ENCODE measurements at places on chromosomes 4 and X.

- DNase-seq: no peak
Observed at GRCh38 chr4:24781999-24782745, 13.2 kb upstream of the SOD3 start.

DNA sequence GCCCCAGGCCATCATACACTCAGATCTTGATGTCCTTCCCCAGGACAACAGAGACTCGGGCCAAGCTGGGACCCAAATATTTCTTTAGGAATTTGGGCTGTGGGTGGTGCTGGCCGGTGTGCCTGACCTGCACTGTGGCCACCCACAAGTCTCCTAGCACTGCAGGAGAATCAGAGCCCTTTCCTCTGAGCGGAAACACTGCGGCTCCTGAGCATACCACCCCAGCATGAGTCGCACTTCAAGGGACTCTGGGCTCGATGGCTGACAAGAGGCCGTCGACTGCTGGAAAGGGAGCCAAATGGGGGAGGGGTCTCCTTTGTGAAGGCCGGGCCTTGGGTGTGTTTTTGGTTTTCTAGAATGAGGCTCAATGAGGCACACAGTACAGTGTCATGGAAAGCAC is 13.0 kb upstream of the IRAK1 start:
- no peak for DNase-seq

GRCh38 chr4:147725673-147726072 is 6.2 kb upstream of the ARHGAP10 start:
- DNase-seq: no peak

DNA sequence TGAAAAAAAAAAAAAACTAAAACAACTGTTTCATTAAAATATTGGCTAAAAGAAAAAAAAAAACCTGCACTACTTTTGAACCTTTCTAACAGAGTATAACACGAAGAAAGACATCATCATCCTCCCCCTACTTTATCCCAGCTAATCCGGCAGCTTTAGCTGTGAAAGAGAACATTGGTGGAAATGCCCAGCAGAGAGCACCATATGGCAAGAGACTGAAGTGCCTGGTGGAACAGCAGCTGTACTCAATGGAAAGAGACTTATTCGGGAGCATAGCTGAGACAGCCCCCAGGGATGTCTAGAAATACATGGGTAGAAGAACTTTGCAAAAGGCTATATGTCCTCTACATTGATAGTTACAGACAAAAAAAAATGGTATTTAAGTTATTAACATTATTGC is 30.3 kb downstream of the STPG2 start:
- DNase-seq: no peak

- no peak for DNase-seq
Observed at GRCh38 chr4:138405934-138406567, 163.9 kb upstream of the SLC7A11 start.

GRCh38 chr4:109020861-109021260 is 258.0 kb upstream of the ETNPPL start:
- no peak for DNase-seq

DNA sequence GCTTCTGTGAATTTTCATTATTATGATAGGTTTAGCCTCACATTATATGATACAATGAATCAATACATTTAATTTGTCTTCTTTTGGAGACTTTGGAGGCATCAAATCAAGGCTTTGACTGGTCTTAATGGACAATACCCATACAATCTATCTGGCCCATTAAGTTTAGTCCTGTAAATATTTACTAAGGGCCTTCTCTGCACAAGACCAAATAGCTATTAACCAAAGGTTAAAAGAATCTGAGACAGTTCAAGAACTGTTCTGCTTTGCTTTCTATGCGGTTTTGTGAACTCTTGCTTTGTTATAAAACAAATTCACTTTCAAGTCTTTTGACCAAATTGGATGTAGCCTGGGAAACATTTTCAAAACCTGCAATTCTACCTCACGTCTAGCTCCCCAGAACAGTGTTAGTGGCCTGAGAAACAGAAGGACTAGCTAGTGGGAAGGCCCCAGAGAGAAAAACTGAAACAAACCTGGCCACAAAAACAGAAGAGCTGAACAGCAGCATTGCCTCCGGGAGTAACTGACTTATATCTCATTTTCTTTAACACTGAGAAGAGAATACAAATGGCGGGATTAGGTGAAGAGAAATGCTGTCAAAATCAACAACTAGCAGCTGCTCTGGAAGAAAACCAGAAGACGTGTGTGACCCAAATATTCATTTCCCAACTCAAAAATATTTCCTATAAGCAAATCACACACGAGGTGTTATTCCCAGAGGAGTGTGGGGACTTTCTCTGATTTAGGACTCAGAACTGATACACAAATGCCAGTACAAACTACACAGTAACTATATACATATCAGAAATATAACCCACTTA is 548 bp downstream of the TLR1 start:
- DNase-seq: no peak

DNA sequence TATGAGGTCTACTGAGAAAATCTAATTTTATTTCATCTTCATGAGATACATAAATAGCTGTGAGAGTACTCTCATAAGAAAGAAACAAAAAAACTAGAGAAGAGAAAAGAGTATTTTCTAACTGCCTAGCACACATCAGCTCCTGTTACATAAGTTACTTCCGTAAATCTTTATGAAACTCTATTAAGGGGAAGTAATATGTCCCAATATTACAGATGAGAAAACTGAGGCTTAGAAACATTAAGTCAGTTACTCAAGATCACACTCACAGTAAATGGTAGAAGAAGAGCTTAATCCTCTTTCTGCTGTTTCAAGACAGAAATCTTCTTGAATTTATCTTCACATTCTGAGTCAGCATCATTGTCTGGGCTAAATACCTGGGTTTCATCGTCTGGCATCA is 164.1 kb downstream of the DTHD1 start:
- no peak for DNase-seq

- no peak for DNase-seq
Observed at GRCh38 chr4:93719552-93719951, 109.0 kb upstream of the ATOH1 start.

DNA sequence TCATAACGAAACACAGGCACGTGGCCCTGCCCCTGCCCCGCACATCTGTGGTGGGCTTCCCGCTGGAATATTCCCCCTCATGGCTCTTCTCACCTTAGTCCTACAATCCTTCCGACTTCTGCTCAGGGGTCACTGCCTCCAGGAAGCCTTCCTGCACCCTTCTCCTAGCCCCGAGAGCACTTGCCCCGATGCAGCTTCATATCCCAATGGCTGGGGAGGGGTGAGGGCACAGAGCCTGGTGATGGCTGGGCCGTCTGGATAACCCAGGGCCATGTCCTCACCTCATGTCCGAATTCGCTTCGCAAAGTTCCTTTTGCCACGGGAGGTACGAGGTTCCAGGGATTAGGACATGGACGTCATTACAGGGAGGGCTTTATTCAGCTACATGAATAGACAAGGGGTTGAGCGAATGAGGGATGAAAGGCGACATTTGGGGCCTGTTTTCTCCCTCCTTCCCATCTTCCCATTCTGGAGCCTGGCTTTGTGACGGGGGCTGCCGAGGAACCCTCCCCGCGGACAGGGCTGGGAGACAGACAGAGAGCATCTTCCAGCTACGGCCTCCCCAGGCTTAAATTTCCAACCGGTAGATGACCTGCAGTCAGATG is 35.5 kb upstream of the HMX1 start:
- no peak for DNase-seq

GRCh38 chrX:94854251-94854650 is 1180.2 kb downstream of the FAM133A start:
- DNase-seq: no peak

DNA sequence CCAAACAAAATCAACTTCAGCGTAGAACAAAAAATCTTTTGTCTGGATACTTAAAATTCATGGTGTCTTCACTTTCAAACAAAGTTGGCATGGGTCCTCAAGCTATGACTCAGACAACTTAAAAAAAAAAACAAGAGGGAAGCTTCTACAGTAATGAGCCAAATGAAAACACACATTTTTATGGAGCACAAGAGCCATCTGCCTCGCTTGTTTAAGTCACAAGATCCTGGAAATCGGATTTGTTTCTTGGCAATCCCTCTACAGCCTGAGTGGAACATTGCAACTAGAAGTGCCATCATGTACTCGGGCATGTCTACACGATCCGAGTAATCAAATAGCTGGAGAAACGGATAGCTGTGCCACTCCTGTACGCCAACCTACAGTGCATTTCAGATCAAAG is 22.6 kb downstream of the LAMP2 start:
- no peak for DNase-seq

DNA sequence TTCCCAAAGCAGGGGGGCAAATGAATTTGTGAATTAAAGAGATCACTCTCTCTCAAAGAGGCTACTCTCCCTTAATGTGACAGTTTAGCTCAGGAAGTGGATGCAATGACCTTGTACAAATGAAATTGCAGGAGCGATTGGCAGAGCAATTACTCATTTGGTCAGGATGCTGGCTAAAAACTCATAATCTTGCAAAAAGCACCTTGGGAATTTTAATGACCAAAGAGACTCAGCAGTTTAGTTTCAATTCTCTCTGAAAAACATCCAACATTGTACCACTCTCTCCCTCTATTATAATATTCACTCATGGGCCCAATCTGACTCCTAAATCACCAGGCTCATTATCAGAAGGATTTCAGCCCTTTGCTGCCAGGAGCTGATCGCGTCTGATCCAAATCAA is 26.1 kb downstream of the PDGFC start:
- no peak for DNase-seq
